ENCODE measurements at places on chromosomes 5 and 9.

GRCh38 chr9:4590430-4591122 lies 71.5 kb upstream of the PLPP6 start:
- DNase-seq: no peak

- no peak for DNase-seq
These were observed 167.0 kb downstream of the GABBR2 start for GRCh38 chr9:98541684-98542230.

- no peak for DNase-seq
These were observed 15.5 kb downstream of the BAAT start for GRCh38 chr9:101369286-101369685.

DNA sequence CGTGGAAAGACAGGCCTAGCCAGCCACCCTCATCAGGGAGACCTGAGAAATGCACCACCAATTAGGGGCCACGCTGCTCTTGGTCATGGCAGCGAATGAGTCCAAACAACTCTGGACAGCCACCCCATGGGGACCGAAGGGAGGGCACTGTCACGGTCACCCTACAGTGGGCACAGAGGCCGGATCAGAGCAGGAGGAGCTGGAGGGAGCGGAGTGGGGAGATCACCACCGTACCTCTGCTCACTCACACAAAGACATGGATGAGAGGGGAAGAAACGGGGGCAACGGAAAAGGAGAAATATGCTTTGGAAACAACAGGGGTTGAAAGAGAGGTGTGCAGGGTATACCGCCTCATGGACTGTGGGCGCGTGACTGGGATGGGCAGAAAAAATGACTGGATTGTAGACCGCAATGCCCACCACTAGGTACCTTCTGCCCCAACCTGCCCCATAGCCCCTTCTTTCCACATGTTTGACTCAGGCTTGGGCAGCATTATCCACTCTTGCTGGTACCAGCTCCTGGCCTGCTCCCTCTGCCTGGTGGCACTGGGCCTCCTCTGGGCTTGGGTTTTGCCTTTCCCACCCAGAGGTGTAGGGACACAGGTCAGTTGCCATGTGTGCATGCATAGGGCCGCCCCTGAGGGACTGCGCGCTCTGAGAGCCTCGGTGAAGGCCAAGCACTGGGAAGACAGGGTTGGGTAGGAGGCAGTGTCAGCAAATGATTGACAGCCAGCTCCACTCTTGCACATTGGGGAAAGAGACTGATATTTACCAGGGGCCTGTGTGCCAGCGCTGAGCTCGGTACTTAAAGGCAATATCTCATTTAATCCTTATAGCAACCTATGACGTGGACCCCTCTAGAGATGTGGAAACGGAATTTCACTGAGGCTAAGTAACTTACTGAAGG lies 76.6 kb downstream of the CRB2 start:
- DNase-seq: no peak

DNA sequence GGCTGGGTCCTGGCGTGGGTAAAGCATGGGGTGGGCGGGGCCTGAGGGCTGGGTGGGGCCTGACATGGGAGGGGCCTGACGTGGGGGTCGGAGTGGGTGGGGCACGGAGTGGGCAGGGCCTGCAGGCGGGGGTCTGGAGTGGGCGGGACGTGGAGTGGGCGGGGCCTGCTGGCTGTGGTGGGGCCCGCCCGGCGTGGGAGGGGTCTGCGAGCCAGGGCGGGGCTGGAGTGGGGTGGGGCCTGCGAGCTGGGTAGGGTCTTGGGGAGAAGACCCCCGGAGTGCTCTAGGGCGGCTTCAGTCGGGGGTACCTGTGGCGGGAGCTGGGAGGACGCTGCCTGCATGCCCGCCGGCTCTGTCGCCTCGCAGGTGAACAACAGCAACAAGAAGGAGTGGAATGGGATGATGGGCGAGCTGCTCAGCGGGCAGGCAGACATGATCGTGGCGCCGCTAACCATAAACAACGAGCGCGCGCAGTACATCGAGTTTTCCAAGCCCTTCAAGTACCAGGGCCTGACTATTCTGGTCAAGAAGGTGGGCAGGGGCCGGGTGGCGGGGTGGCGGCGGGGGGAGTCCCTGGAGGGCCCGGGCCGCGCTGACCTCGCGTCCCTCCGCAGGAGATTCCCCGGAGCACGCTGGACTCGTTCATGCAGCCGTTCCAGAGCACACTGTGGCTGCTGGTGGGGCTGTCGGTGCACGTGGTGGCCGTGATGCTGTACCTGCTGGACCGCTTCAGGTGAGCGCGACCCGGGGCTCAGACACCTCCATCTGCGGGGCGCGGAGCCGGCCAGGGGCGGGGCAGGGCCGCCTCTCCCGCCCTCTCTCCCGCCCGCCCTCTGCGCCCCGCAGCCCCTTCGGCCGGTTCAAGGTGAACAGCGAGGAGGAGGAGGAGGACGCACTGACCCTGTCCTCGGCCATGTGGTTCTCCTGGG lies 8.0 kb downstream of the LRRC26 start:
- no peak for DNase-seq

GRCh38 chr5:8984386-8984785 lies 561.5 kb downstream of the SEMA5A start:
- no peak for DNase-seq

- no peak for DNase-seq
These were observed 464.9 kb downstream of the TLE1 start for GRCh38 chr9:81224166-81225081.

- no peak for DNase-seq
These were observed 43.5 kb downstream of the FAM13B start for GRCh38 chr5:137989419-137989818.

- no peak for DNase-seq
These were observed 147.3 kb downstream of the KCTD16 start for GRCh38 chr5:144318011-144318410.

GRCh38 chr9:107158321-107158720 lies 124.8 kb upstream of the RAD23B start:
- no peak for DNase-seq

GRCh38 chr5:173913686-173914321 lies 25.7 kb downstream of the CPEB4 start:
- DNase-seq: no peak

- DNase-seq: no peak
These were observed 104.0 kb upstream of the BOD1 start for GRCh38 chr5:173720286-173720952.

GRCh38 chr5:119919279-119919678 lies 289.9 kb downstream of the FAM170A start:
- DNase-seq: no peak

GRCh38 chr9:22863106-22863505 lies 416.5 kb downstream of the DMRTA1 start:
- no peak for DNase-seq

DNA sequence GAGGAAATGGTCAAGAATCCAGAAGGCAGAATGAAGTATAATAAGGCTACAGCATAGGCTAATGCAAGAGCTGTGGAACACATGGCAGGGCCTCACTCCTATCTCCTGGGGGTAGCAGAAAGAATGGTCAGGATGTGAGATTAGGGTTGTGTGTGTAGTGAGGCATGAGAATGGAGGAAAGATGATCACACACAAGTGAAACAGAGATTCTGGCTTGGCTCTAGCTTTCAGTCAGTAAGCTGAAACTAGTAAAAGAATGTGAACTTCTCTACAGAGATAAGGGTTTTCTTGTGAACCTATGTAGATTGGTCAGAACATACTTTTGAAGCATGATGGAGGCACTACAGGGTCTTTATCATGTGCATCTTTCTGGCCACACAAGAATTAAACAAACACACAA lies 298.8 kb downstream of the ASTN2 start:
- no peak for DNase-seq

GRCh38 chr9:113949571-113950078 lies 73.5 kb downstream of the ZNF618 start:
- DNase-seq: no peak

DNA sequence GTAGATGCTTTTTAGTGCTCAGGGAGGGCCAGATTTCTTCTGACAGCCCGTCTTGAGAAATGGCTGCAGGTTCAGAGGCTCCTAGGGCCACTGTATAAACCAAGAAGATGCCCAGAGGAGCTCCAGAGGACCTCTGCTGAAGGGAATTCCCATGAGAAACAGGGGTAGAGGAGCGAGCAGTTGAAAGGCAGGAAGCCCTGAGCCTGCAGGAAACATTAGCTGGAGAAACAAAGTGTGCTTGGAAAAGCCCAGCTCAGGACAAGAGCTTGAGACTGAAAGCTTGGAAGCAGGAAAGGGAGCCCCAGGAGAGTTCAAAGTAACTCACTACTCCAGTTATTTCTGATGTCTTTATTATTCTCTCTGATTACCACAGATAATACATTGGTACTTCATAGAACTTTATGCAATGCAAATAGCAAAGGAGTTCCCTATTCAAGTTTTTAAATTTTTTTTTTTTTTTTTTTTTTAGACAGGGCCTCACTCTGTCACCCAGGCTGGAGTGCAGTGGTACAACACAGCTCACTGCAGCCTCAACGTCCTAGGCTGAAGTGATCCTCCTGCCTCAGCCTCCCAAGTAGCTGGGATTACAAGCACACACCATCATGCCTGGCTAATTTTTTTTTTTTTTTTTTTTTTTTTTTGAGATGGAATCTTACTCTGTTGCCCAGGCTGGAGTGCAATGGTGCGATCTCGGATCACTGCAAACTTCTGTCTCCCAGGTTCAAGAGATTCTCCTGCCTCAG lies 16.5 kb downstream of the HBEGF start:
- DNase-seq: no peak

GRCh38 chr9:126777733-126778132 lies 27.1 kb upstream of the ZBTB43 start:
- DNase-seq: no peak

DNA sequence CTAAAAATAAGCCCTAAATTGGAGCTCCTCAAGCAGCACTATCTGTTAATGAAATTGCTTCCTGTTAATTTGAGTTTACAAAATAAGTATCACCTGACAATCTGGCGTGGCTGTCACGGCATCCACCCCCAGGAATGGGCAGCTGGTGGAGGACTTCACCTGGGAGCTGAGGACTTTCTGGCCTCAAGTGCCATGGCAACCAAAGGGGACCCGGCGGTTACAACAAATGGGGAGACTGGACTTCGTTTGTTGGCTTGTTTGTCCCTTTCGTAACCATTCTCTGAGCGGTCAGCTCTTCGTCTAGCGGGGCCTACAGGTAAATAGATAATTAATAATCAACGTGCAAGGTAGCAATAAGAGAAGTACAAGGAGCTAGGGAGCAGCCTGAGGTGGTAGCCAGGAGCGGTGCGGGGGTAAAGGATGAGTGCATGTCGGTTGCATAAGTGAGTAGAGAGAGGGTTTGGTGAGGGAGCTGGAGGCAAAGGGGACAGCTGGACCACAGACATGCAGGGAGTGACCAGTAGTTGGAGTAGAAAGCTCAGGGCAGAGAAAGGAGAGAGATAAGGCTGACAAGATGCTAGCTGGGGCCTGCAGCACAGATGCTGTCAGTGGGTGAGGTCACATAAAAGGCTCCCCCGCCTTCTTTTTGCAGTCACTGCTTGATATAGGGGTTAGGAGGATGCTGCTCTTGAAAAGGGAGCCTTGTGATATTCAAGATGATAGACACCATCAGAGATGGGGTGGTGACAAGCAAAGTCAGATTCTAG lies 62.5 kb downstream of the HSPA4 start:
- DNase-seq: no peak

- no peak for DNase-seq
These were observed 722.9 kb upstream of the RGMB start for GRCh38 chr5:98050583-98050982.

- DNase-seq: no peak
These were observed 44.4 kb downstream of the SLC12A7 start for GRCh38 chr5:1067141-1068121.

GRCh38 chr5:14008819-14009311 lies 64.4 kb upstream of the DNAH5 start:
- peak; percentile 80 for DNase-seq

DNA sequence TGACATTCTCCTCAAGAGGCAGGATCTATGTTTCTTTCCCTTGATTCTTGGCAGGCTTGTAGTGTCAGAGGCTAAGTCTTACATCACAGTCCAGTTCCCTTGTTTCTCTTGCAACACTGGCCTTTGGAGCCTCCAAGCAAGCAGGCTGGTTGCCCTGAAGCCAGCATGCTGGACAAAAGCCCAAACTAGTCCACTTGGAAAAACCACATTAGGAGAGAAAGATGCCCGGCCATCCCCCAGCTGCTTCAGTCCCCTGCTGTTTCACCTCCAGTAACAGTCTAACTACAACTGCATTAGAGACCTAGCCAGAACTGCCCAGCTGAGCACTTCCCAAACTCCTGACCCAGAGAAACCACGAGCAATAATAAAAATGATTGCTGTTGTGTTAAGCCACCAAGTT lies 87.6 kb downstream of the ADAMTS6 start:
- no peak for DNase-seq

DNA sequence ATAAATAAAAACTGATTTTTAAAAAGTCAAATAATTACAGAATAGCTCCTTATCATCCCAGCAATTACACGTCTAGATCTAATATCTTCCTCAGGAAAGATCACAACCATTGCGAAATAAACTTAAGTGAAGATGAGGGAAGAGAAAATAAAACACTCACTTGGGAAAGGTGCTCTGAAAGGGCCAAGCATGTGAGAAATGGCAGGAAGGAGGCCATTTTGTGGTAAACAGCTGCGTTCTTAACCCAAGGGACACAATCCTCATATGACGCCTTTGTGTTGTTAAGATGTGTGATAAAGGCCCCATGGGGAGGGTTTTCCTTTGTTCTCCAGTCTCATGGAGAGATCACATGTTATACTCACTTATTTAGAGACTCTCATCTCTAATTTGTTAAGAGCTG lies 32.5 kb downstream of the JAKMIP2 start:
- no peak for DNase-seq

DNA sequence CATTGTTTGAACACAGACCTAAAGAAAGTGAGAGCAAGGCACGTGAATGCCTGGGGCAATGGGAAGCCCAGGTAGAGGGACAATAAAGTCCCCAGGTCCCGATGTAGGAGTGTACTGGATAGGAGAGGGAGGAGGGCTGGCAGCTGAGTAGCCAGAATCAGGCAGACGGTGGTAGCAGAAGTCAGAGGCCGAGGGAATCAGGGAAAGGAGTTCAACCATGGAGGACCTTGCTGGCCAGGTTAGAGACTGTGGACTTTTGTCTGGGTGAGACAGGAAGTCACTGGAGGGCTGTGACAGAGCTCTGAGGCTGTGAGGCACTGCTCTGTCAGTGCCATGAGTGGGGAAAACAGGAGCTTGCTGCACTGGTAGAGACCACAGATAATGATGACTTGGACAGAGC lies 248.2 kb downstream of the EFNA5 start:
- DNase-seq: no peak

DNA sequence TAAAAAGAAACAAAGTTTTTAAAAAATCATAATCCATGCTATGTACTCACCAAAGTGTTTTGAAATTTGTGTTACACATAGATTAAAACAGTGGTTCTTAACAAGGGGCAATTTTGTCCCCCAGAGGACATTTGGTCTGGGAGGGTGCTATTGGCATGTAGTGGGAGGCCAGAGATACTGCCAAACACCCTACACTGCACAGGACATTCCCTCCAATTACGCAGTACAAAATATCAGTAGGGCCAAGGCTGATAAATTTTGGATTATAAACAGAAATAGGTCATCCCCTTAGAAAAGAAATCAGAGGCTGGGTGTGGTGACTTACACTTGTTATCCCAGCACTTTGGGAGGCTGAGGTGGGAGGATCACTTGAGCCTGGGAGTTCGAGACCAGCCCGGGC lies 38.9 kb downstream of the ELL2 start:
- no peak for DNase-seq

- DNase-seq: no peak
These were observed 47.6 kb upstream of the EGFL7 start for GRCh38 chr9:136614967-136615623.

- no peak for DNase-seq
These were observed 268.6 kb downstream of the SEC61B start for GRCh38 chr9:99490729-99491128.

- DNase-seq: no peak
These were observed 52.1 kb upstream of the WWC1 start for GRCh38 chr5:168239325-168239724.

GRCh38 chr5:25544652-25545249 lies 900.0 kb upstream of the CDH10 start:
- peak; percentile 50 for DNase-seq

GRCh38 chr5:127944125-127944524 lies 139.4 kb upstream of the SLC12A2 start:
- DNase-seq: no peak

All from Panc1 (cell line).